NCI-H1436 treated with DMSO at 0.1 percent for 48 hours (cell line): ENCODE measurements at places on chromosomes 13 and 19.

DNA sequence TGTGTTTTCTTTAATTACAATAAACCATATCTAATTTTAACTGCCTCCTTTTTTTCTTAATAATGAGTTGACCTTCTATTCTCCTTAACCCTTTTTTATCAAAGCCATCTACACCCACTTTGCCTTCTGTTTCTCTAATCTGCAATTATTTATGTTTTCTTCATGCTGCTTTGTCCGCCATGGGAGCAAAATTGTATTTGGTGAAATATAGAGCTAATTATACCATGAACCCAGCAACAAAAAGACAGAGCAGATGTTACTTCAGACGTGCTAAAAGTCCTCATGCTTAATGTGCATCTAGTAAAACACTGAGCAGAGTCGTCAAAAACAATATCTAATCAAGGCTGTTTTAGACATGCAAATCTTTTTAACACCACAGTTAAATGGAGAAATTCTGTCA lies 264.7 kb downstream of the DACH1 start:
- peak; percentile 62 for DNase-seq

DNA sequence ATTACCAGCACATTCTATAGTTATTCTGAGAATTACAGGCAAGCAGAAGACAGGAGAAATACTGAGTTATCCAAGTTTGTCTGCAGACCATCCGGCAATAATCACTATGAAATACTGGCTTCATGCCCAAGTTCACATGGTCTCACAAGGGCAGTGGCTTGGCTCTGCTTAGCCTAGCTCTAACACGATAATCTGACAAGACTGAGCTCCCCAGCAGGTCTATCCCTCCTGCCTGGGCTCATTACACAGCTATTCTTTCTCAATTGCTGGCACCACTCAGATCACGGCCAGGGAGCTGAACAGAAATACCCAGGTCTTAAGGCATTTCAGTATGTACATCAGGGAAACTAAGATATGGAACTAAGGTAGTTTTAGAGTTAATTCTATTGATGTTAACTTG lies 361.6 kb upstream of the PCDH20 start:
- no peak for DNase-seq

- no peak for DNase-seq
Observed at GRCh38 chr19:17103177-17103576, 27.6 kb downstream of the MYO9B start.

DNA sequence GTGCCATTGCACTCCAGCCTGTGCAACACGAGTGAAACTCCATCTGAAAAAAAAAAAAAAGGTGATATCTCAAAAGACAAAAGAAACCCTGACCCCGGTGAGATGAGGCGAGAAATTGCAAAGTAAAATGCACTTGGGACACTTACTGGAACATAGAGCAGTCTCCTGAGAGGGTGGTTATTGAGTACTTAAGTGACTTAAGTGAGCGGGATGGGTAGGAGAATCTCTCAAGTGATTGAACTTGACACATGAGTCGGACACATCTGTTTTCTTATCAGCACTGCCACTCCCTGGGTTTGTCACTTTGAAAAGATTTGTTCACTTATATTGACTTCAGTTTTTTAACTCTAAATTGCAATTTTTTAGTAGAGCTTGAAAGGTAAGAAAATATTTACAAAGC lies 2.8 kb downstream of the ZNF429 start:
- no peak for DNase-seq

GRCh38 chr13:82934000-82934399 lies 948.3 kb downstream of the SLITRK1 start:
- DNase-seq: no peak

- DNase-seq: no peak
Observed at GRCh38 chr13:52127378-52127777, 1.5 kb downstream of the NEK5 start.

DNA sequence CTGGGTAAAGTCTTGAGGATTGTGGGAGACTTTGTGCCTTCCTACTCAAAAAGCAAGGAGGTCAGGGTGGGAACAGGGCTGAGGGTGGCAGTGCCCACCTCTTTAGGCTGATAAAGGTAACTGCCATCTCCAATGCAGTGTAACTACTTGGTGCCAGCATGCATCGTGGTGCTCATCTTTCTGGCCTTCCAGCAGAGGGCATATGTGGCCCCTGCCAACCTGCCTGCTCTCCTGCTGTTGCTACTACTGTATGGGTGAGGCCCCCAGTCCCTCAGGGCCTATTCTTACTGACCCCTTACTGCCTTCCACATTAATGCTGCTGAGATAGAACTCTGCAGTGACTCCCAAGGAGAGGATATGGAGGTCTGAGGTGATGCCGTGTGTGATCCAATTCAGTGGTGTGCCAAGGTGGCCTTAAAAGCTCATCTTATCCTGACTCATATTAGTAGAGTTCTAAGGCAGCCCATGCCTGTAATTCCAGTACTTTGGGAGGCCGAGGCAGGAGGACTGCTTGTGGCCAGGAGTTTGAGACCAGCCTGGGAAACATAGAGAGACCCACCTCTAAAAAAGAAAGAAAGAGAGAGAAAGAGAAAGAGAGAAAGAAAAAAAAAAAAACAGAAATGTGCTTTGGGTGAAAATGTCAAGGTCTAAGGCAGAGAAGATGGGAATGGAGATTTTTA lies 9.7 kb upstream of the ARHGAP45 start:
- no peak for DNase-seq

GRCh38 chr13:112769615-112770014 lies 79.8 kb downstream of the ATP11A start:
- DNase-seq: no peak

GRCh38 chr13:42592915-42593900 lies 19.3 kb downstream of the TNFSF11 start:
- DNase-seq: no peak

DNA sequence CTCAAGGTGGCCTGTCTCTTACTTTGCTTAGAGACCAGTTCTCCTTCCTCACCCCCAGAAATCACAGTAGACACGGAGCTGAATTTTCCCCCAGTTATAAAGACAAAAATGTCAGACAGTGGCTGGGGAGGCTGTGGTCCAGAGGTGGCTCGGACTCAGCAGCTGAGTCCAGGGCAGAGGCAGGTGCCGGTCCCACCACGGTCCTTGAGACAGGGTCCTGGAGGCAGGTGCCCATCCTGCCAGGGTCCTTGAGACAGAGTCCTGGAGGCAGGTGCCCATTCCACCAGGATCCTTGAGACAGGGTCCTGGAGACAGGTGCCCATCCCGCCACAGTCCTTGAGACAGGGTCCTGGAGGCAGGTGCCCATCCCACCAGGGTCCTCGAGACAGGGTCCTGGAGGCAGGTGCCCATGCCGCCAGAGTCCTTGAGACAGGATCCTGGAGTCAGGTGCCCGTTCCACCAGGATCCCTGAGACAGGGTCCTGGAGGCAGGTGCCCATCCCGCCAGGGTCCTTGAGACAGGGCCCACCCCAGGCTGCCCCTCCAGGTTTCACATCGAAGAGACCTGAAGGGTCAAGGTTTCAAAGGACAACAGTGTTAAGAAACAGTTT lies 23.1 kb downstream of the PEPD start:
- no peak for DNase-seq

- DNase-seq: no peak
Observed at GRCh38 chr13:37114250-37114649, 8.8 kb upstream of the CSNK1A1L start.

DNA sequence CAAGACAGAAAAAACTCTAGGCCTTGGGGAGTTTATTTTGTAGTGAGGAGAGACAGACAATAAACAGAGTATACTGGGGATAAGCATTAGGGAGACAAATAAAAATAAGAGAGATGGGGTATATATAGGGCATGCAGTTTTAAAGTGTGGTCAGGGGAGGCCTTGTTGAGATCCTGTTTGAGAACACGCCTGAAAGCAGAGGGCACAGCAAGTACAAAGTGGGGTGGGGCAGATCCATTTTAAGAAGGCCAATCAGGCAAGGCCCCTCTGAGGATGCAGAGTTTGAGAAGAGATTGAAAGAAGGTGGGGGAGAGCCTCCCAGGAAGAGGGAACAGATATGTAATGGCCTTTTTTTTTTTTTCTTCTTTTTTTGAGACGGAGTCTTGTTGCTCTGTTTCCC lies 2.1 kb downstream of the PPP2R1A start:
- DNase-seq: no peak

- no peak for DNase-seq
Observed at GRCh38 chr19:47350630-47351029, 1.5 kb downstream of the DHX34 start.

- no peak for DNase-seq
Observed at GRCh38 chr13:78040205-78040830, 121.7 kb upstream of the EDNRB start.

DNA sequence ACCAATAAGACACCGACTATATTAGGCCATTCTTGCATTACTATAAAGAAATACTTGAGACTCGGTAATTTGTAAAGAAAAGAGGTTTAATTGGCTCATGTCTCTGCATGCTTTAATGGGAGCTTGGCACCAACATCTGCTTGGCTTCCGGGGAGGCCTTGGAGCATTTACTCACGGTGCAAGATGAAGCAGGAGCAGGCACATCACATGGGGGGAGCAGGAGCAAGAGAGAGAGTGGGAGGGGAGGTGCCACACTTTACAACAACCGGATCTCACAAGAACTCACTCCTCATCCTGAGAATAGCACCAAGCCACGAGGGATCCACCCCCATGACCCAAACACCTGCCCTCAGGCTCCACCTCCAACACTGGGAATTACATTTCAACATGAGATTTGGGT lies 224.8 kb downstream of the KLF5 start:
- DNase-seq: no peak

- DNase-seq: no peak
Observed at GRCh38 chr13:113489549-113490495, 689 bp downstream of the DCUN1D2 start.

DNA sequence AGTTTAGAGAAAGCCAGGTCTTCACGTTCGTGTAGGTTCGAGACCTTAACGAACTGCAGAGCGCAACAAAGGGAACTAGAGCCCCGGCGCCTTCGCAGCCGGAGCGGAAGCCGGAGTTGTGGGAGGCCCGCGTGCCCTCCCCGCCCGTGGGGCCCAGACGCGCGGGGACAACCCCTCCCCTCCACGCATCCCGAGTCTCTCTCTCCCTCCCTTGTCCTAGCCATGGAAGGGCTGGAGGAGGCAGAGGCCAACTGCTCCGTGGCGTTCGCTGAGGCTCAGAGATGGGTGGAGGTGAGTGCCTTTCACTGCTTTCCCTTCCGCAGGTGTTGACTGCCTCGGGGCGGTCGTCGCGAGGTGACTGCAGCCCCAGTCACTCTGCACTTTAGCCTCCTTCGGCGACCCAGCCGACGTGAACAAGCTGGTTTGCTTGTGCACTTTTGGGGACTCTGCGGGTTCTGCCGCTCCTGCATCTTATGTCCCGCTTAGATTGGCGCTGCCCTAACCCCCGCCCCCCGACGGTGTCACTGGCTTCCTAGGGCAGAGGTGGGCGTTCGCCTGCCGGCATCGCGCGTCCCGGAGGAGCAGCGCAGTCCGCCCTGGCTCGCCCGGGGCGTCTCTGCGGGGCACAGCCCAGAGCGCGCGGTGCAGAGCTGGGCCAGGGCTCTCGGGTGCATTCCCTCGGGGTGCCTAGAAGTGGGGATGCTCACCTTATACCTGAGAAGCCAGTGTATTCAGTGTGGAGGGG lies 478 bp downstream of the LMO7 start:
- no peak for DNase-seq

DNA sequence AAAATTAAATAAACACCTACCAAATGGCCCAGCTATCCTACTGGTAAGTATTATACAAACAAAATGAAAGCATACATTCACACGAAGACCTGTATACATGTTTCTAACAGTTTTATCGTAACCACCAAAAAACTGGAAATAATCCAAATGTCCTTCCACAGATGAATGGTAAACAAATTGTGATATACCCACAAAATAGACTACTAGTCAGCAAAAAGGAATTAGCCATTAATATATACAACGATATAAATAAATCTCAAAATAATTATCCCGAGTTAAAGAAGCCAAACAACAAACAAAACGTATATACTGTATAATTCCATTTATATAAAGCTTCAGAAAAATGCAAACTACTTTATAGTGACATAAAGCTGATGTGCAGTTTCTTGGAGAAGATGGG lies 106.3 kb upstream of the SERTM1 start:
- DNase-seq: no peak

DNA sequence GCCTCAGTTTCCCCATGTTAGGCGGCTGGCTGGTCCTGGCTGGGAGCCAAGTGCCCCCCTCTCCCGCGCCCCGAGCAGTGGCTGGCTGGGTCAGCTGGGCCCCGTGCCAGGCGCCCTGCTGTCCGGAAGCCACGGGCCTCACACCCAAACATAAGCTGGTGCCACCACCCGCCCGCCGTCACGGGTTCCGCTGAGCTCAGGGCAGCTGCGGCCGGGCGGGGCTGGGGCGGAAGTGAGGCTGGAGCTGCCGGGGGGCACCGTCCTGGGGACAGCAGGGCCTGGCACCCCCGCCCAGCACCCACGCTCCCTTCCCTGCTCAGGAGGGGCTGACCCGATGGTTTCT lies 19.3 kb downstream of the HCN2 start:
- DNase-seq: no peak

DNA sequence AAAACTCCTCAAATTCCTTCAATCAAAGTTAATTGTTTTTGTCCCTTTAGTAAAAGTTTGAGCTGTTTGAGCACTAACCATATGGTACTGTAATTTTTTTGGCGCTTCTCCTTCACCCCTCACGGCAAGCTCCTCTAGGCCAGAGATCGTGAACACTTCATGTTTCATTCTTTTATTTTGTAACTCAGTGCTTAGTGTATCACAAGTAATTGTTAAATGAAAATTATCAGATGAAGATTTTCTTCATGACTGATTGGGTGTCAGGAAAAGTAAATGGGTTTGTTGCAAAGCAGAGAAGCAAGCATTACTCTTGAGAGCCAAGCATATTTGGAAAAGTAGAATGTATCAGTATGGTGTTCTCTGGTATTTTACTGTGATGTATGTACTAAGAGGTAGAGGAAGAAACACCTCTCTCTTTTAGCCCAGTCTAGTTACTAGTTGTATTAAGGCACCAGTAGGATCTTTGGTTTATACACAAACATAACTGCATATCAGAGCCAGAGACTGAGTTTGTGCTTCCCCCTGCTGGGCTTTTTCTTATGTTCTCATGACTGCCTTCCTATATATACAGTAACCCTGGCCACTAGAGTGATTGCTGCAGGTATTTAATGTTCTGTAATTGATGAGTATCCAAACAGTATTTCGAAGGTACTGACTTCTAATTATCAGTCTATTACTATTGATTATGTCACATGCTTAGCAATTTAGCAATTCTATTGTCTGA lies 202.3 kb upstream of the KLHL1 start:
- DNase-seq: peak; percentile 78

GRCh38 chr13:33968520-33969507 lies 150.9 kb downstream of the RFC3 start:
- no peak for DNase-seq

GRCh38 chr13:60288569-60288968 lies 108.5 kb upstream of the TDRD3 start:
- DNase-seq: no peak

DNA sequence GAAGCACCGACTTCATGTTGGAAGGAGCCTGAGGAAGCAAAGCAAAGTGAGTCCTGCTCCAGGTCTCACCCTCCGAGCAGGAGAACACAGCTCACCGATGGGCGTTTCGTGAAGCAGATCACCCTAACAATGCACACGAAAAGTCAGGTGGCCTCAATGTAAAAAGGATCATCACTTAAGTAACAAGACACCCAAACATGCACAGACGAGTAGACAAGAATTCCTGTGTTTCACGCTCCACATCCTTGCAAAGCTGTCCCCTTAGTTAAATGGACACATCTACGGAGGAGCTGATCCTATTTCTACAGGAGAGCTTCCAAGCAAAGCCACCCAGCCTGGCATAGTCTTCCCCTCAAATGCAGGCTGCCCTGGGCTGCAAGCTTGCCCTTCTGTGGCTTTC lies 66.2 kb downstream of the SLC15A1 start:
- no peak for DNase-seq
